M059J (cell line): ENCODE measurements at places on chromosomes 1 and 21. TPM values are rescaled to one million over a fixed set of nuclear protein-coding genes. Genes with fewer than 3 reads are reported as not detected.

The KCNJ15 gene
- total RNA-seq = 0.22 and 1.5 TPM in 2 replicates

The ST6GALNAC3 gene
- 0.05 TPM in 1 of 2 replicates, not detected in the other for total RNA-seq

The DNAJC16 gene
- total RNA-seq = 12.1 and 17.6 TPM in 2 replicates

The FHL3 gene
- 18.2 and 24.6 TPM in 2 replicates for total RNA-seq

The KIRREL1 gene
- total RNA-seq = 58.6 and 103 TPM in 2 replicates

The MAP3K6 gene
- total RNA-seq = 9.2 and 18.1 TPM in 2 replicates

The ANGEL2 gene
- 19.1 and 31.8 TPM in 2 replicates for total RNA-seq

The AIM2 gene
- total RNA-seq = 1.7 TPM in 1 of 2 replicates, not detected in the other

The PPM1J gene
- total RNA-seq = 1.3 and 1.5 TPM in 2 replicates

The CACNA1S gene
- not detected in 2 replicates for total RNA-seq

The TMEM240 gene
- 0.15 TPM in 1 of 2 replicates, not detected in the other for total RNA-seq

The KCNK1 gene
- 4.3 and 5.9 TPM in 2 replicates for total RNA-seq

DNA sequence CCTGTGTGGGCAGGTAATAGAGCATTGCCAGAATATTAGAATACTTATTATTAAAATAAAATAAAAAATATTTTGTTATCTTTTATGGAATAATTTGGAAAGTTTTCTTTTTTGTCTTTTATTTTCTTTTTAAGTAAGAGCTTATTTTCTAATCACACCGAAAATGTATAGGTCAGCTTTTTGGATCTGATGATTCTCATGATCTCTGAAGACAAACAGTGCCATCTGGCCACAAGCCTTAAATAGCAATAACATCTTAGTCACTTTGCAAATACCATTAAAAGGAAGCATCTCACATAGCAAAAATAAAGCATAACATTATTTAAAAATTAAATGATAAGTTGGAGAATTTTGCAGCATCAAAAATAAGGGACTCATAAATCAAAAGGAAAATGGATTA lies 213.8 kb downstream of the PLA2G4A start:
- no peak for DNase-seq

GRCh38 chr1:54883349-54884102 lies 3.5 kb downstream of the DHCR24 start:
- DNase-seq = no peak

GRCh38 chr1:66723985-66724384 lies 28.3 kb upstream of the DYNLT5 start:
- DNase-seq = peak; percentile 12

GRCh38 chr1:85940656-85941306 lies 215.8 kb downstream of the COL24A1 start:
- DNase-seq = no peak

DNA sequence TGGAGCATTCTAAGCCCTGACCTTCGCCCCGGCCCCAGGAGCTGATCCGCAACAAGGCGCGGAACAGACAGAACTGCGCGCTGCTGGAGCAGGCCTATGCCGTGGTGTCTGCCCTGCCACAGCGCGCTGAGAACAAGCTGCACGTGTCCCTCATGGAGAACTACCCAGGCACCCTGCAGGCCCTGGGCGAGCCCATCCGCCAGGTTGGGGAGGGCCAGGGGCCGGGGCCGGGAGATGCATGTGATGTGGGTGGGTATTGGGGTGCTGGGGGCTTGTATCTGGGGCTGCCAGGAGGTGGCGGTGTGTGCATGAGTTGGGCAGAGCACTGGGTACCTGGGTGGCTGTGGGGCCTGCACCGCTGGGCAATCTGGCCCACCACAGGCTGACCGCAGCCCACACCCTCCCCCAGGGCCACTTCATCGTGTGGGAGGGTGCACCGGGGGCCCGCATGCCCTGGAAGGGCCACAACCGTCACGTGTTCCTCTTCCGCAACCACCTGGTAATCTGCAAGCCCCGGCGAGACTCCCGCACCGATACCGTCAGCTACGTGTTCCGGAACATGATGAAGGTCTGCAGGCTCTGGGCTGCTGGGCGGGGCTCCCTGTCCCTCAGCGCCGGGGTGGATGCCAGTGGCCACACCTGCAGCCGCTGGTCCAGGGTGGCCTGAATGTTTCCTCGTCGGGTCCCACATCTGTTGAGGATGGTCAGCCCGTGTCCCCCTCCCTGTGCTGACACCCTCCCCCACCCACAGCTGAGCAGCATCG lies 65.8 kb downstream of the TRIM11 start:
- DNase-seq = no peak

DNA sequence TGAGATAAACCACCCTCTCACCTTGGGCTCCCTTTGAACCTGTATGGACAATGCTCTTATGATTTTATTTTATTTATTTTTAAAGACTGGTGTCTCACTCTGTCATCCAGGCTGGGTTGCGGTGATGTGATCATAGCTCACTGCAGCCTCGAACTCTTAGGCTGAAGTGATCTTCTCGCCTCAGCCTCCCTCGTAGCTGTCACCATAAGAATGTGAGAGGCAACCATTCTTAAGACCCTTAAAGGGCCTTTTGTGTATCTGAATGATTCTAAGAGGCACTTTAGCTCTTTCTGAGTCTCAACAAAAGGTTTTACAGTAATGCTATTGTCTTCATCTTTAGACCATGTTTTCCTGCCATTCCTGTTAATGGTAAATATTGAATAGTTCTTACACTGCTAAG lies 67.0 kb downstream of the IVNS1ABP start:
- DNase-seq = no peak

DNA sequence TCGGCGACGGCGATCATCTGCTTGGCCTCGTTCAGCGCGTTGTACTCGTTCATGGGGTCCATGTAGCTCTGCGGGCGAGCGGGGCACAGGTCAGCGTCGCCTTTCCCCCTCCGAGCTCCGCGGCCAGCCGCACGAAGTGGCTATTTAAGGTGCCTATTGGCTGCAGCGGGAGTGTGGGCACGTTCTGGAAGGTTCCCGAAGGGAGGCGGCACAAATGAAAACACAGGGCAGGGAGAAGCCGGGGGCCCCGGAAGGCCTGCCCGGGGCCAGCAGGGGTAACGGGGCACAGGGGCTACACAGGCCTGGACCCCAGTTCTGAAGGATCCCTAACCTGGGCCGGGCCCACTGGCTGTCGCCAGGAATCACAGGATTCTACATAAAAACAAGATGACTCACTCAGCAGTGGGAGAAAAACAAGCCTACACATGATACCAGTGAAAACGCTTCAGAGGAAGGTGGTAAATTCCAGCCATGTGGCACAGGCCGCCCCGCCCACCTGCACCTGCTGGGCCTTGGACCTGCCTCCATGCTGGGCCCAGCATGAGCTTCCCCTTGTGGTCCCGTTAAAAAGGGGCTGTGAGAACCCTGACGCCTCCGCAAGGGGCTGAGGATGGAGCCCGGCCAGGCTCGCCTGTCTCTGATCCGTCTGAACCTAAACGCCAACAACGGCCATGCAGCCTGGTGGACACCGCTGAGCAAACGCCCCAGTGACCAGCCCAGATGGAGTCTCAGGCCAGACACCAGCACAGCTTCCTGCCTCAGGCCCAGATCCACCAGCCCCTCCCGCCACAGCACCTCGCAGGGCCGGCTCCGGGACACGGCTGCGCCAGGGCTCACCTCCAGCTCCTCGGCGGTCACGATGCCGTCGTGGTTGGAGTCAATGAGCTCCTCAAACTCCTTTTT lies 3.9 kb upstream of the TNFRSF4 start:
- peak; percentile 40 for DNase-seq

GRCh38 chr1:243746751-243747150 lies 103.3 kb downstream of the AKT3 start:
- no peak for DNase-seq

- DNase-seq = no peak
These were observed 160.1 kb downstream of the RRAGC start for GRCh38 chr1:38699330-38700076.

- peak; percentile 10 for DNase-seq
These were observed 708 bp upstream of the ZNF362 start for GRCh38 chr1:33255347-33256220.

GRCh38 chr1:200899954-200900867 lies 5.5 kb downstream of the INAVA start:
- DNase-seq = no peak

GRCh38 chr21:43375006-43375836 lies 51.7 kb downstream of the SIK1 start:
- no peak for DNase-seq

DNA sequence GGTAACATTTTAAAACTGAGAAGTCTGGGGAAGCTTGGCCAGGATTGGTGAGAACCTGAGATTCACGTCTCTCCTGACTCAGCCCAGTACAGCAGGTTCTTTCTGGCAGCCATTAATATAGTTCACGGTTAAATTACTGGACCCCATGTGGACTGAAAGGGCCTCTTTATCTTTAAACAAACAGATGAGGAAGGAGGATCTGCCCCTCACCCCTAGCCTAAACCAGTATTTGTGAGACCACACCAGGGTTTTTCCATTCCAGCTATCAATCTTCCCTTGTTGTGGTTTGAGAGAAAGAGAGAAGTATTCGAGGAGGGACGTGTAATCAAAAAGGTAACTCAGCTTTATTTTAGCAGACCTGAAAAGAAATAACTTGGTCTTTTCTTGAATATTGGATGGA lies 137.1 kb downstream of the PROX1 start:
- DNase-seq = no peak

DNA sequence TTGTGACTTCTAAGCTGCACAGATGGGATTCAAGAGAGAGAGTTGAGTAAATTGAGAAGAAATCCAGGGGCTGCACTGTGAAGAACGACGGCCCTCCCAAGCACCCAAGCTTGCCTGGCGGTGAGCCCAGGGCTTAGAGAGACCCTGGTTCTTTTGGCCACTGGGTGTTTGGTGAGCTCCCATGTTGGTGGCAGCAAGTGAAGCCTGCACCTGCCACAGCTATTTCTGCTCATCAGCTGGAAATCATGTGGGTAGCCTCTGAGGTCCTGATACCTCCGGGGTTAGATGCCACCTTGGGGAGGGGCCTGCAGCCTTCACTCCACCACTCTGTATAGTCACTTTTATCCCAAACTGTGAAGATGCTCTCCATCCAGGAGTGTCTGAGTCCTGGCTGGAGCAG lies 6.2 kb upstream of the BTG2 start:
- DNase-seq = no peak

GRCh38 chr1:7455796-7456721 lies 315.0 kb upstream of the VAMP3 start:
- DNase-seq = peak; percentile 38

- DNase-seq = no peak
These were observed 1.9 kb upstream of the GPR88 start for GRCh38 chr1:100536031-100536430.

- no peak for DNase-seq
These were observed 172.4 kb downstream of the NEGR1 start for GRCh38 chr1:72109916-72110315.

- DNase-seq = no peak
These were observed 104.5 kb upstream of the HNRNPU start for GRCh38 chr1:244968881-244969280.

DNA sequence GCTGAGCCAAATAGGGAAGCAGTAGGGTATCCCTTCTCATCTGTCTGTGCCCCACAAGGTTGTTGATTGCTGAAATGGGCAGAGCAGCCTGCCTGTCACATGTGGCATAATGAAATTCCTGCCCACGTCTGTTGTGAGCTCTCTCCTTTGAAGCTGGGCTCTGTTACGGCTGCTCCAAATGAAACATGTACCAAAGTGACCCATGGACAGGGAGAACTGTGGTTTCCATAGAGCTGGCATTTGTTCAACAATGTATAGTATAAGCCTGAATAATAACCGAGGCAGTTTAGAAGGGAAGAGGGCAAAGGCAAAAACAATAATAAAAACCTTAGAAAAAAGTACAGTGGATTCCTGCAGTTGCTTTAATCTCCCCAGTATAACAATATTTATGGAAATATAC lies 149.7 kb downstream of the LYPLAL1 start:
- no peak for DNase-seq

GRCh38 chr21:14863745-14864210 lies 201.0 kb downstream of the NRIP1 start:
- DNase-seq = no peak

DNA sequence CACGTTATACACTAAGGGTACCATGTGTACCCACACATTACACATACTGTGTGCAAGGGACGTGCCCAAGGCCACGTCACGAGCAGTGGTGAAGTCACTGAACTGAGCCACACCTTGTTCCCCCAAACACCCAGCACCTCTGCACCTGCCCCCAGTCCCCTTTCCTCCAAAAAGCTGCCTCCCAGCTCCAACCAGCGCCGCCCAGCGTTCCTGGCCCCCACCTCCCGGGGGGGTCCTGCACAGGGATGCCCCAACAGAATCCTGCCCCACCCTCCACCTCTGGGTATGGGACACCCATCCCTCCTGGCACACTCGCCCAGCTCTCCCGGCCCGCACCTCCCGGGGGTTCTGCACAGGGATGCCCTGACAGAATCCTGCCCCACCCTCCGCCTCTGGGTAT lies 54.1 kb downstream of the CHD5 start:
- DNase-seq = no peak

DNA sequence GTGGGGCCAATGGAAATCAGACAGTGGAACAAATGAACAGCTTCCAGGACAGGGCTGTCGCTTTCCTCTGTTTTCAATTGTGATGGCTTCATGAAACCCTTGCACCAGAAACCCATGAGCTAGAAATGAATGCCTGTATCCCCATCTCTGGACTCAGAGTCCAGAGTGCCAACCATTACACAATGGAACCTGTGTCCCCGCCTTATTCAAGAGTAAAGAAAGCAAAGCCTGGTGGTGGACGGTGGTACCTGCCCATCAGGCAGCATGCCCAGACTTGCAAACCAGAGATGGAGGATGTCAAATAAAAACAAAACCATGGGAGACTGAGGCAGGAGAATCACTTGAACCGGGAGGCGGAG lies 4.4 kb upstream of the CAPN2 start:
- DNase-seq = no peak

DNA sequence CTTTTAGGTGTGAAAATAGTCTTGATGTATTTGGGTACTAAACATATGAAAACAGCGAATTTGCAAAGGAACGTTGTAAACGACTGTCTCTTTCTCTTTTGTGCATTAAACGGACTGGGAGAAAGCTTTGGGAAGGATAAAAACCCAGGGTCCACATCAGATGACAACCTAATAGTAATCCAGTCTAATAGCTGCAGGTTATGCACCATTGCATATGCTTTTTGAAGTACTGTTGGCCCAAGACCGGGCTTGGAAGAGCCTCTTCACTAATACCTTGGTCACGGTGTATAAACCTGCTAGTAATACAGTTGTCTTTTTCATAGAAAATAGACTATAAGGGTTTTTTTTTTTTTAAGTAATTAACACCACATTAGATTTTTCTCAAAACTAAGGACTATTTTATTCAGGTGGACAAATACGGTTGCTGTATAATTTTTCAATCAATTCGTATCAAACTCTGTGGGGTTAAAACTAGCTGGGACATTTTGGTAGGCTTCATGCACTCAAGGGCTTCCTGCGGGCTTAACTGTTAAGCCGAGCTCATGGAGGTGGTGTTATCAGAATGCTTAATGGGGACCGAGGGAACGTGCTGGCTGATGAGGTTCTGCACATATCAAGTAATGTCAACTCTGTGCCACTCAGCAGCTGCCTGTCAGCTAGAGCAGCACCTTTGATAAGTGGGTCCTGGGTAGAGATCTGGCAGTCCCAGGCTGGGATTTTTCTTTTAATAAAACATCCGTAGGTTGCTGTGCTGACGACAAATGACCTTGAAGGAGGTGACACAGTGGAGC lies 2.1 kb downstream of the RYR2 start:
- no peak for DNase-seq

DNA sequence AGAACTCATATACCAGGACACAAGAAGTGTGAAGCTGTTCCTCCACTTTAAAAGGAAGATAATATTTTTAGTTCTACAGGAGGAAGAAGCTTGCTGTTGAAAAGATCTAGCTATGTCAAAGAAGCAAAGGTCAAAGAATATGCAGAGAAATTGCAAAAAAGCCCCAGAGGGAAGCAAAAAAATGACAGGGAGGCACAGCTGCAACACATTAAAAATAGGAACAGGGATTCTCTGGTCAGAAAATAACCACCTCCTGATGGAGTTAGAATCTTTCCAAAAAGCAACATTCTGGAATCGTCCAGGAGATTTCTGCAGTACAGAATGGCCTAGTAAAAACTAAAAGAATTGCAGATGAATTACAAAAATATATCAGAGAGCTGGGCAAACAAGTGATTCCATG lies 238.9 kb upstream of the PRMT6 start:
- no peak for DNase-seq
